ENCODE measurements at places on chromosomes 16 and 17.

- peak; percentile 75 for DNase-seq
Measured at GRCh38 chr17:9115214-9116191, 94.2 kb downstream of the NTN1 start.

DNA sequence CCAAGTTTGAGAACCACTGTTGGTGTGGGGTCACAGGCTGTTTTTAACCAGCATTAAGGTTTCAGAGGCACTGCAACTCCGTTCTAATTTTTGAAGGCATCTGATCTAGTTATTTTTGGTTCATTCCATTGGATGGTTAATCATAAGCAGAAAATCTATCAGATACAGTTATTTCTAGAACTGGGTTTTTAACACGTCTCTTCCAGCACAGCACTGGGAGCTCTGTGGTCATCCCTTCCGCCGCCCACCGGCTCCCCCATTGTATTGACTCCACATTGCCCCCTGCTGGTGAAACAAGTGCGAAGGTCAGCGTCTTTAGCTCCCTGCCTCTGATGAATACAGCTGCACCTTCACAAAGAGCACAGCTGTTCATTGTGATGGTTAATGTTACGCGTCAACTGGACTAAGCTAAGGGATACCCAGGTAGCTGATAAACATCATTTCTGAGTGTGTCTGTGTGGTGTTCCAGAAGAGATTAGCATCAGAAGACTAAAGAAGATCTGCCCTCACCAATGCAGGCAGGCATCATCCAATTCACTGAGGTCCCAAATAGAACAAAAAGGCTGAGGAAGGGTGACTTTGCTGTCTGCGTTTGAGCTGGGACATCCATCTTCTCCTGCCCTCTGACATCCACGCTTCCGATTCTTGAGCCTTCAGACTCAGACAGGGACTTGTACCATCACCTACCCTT is 8.5 kb downstream of the CCL18 start:
- peak; percentile 88 for DNase-seq

GRCh38 chr17:42272162-42272907 is 3.9 kb downstream of the STAT5B start:
- DNase-seq = no peak

DNA sequence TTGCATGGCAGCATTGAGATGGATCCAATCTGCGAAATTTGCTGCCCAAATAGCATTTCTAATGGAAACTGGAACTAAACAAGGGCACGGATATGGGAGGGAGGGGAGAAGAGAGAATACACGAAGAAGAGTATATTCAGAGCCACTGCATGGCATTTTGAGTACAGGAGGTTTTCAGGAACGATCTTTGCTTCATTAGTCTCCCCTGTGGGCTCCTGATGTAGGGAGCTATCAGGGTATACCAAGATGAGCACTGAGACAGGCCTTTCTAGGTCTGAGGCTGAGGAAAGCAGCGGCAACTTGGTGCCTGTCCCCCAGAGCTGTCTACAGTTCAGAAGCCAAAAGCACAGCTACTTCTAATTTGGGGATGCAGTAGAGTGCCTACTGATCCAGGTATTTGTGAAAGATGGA is 257.7 kb upstream of the PMFBP1 start:
- no peak for DNase-seq

DNA sequence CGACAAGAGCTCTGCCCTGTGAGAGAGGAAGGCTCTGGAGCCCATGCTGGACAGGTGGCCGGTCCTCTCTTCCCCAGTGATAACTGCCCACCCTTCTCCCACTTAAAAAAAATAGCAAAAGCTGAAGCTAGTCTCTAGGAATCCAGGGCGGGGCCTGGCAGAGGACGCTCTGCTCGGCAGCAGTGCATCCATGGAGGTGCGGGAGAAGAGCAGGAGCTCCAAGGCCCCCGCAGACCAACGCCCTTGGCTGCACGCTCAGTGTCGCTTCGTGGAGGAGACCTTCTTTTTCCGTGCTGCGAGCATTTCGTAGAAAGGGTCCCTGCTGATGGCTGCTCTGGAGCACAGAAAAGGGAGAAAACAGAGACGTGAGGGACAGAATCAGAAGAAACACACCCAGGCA is 98.6 kb upstream of the DNAH17 start:
- DNase-seq = no peak

DNA sequence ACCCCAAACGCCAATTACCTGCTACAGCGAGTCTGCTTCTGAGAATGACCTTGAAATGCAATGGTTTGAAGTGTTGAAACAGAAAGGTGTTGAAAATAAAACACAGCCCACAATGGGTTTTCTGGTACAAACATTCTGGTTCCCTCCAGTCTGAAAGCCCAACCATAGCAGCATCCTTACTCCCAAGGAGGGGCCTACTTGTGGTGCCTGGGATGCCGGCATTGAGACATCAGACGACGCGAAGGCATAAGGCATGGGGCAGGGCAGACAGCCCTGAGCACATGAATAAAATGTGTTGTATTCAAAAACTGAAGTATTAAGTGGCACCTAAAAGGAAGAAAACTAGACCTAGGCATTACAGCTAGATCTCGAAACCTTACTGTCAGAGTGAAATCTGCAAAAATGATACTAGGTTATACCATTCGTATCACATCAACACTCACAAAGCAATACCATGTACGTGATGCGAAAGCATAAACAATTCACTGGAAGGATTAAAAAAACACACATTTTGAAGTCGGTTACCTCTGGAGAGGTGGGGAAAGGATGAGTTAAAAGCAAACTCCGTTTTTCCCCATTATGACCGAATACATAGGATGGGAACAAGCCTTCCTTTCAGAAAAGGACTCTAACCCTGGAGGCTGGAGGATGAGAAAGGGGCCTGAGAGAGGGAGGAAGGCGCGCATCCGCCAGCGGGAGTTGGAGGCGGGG is 702 bp downstream of the NUDT21 start:
- DNase-seq = peak; percentile 32

Measured in iPS-NIHi11 (cell line).